ENCODE measurements at places on chromosomes 5 and 9.
A peak's percentile ranks its signal among the peaks of the same experiment; 100 is the strongest.

GRCh38 chr9:117245175-117245829 is 169.6 kb downstream of the ASTN2 start:
- DNase-seq, result no peak

DNA sequence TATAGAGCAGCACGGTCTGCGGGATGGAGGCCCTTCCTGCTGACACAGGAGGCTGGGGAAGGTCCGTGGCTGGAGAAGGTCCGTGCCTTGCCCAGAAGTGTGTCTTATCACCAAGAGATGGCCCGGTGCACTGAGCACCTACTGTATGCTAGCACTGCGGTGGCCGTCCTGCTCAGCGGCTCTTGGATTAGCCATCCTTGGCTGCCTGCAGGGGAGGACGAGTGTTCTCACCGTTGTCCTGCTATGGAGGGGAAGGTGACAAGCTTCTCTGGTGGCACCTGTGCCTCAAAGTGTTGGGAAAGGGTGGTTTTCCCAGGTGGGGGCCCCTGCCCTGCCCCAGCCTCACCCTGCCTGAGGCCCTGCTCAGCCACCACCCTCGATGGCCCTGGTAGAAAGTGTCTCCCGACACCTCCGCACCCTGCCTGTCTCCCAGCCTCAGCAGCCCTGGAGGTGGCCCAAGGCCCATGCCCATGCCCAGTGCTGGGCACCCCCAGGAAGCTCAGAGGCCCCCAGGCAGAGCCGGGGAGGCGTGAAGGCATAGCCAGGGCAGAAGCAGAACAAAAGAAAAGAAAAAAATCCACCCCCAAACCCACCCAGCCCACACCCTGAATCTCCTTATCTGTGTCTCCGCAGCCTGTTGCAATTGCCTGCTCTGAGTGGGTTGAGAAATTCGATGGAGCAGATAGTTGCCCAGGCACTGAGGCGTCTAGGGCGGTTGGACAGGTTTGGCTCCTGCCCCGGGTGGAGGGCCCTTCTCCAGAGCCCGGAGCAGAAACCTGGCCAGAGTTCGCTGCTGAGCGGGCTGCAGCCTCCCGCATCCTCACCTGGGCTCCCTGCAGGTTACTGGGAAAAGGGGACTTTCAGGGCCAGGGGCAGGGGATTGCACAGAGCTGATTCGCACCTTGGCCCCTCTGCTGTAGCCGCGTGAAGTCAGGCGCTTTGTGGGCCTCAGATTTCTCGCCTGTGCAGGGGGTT is 30.5 kb downstream of the RXRA start:
- DNase-seq, result no peak

DNA sequence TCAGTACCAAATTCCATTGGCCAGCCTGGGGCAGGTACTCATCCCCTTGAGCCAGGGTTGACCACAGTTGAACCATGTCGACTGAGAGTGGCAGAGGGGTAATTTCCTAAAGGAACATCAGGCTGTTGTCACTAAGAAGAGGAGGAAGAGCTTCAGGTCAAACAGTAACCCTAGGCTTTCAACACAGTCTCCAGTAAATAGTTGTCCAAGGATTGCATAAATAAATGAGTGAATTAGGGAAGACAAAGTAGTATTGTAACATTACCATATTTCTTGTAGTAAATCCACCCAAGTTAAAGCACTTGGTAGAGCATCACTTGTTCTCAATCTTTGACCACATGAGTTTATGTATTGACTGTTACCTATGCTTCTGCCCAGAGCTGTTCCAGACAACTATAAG is 7.4 kb downstream of the PSAT1 start:
- DNase-seq, result no peak

GRCh38 chr5:92222449-92222848 is 839.3 kb upstream of the ARRDC3 start:
- peak; percentile 14 for DNase-seq

GRCh38 chr5:40331616-40332015 is 348.1 kb upstream of the PTGER4 start:
- no peak for DNase-seq

- no peak for DNase-seq
These were observed 359.1 kb upstream of the ADAMTSL1 start for GRCh38 chr9:18114559-18115475.

GRCh38 chr9:34773306-34773910 is 63.5 kb upstream of the CCL21 start:
- no peak for DNase-seq

DNA sequence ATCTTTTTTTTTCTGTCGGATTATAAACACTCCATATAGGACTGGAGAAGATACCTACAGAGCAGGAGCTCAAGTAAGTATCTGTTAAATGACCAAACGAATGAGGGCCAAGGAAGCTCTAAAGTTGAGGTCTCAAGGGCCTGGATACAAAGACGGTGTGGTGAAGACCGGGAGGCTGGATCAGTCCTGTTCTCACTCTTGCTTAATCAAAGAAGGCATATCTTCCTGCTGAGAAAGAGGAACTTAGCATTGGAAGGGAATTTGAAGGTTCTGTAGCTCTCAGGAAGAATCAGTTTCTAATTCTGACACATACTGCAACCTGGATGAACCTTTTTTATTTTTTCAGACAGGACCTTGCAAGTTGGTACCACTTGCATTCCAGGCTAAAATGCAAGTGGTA is 28.3 kb upstream of the PAX5 start:
- no peak for DNase-seq

- DNase-seq, result no peak
These were observed 26.0 kb upstream of the C9orf72 start for GRCh38 chr9:27599102-27599869.

- DNase-seq, result no peak
These were observed 26.7 kb upstream of the CAMK4 start for GRCh38 chr5:111197523-111197922.

DNA sequence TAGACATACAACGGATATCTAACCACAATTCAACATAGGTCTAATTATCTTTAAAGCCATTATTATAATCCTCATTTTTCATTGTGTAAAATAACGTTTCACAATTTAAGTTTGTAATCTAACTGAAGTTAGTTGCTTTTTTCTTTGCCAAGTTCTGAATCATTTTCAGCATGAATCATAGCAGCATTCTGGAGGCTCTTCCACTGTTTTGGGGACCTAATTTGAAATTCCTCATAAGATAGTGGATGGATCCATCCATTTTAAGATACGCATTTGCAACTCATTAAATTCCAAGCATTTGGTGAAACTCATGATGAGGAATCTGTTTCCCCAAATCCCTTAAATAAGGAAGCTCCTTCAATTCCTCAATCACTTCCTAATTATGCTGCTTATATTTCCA is 447.1 kb upstream of the CDH10 start:
- DNase-seq, result no peak

DNA sequence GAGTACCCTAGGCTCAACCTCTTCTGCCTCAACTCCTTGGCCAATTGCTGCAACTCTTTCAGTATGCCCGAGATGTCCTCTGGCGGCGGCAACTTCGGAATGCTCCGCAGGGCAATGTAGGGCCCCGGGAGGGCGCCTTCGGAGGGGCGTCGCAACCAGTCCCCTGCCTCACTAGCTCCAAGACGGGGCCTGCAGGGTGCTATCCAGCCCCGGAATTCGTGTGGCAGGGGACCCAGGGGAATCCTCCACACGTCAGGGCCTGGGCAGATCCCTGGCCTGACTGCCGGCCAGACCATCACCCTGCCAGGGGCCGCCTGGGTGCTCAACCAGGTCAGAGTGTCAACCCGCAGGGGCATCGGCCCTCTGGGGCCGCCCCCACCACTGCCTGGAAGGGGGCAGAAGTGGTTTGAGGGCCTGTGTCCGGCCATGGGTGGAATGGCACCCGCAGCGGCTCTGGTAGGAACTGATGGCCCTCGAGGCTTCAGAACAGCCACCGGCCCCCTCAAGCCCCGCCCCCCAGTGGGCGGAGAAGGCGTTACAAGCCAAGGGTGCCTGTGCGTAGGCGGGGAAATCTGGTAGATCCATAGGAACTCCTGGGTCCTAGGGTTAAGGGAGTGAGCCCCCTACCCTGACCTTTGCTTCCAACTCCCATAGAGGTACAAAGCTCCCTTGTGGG is at the start of gene POU5F2:
POU5F2 (minus strand) TSS at position 465 of the 676 bp plus-strand sequence; CDS start at position 428, 37 bp downstream.
- DNase-seq, result peak; percentile 6

All from NAMALWA (cell line).